ENCODE measurements at places on chromosomes 6 and 20.

DNA sequence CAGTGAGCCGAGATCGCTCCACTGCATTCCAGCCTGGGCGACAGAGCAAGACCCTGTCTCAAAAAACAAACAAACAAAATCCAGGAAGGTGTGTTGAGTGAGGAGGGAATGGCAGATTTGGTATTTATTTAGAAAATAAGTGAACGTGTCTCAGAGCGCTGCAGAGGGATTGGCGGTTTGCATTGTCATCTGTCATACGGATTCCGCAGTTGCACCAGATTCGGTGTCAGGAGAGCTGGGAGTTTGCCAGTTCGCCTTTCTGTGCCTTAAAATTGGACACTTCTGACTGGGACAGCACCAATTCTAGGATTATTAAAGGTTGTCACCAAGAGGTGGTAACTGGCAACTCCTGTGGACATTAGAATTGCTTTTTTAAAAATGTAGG lies 912 bp downstream of the SNRNP48 start:
- no peak for DNase-seq

DNA sequence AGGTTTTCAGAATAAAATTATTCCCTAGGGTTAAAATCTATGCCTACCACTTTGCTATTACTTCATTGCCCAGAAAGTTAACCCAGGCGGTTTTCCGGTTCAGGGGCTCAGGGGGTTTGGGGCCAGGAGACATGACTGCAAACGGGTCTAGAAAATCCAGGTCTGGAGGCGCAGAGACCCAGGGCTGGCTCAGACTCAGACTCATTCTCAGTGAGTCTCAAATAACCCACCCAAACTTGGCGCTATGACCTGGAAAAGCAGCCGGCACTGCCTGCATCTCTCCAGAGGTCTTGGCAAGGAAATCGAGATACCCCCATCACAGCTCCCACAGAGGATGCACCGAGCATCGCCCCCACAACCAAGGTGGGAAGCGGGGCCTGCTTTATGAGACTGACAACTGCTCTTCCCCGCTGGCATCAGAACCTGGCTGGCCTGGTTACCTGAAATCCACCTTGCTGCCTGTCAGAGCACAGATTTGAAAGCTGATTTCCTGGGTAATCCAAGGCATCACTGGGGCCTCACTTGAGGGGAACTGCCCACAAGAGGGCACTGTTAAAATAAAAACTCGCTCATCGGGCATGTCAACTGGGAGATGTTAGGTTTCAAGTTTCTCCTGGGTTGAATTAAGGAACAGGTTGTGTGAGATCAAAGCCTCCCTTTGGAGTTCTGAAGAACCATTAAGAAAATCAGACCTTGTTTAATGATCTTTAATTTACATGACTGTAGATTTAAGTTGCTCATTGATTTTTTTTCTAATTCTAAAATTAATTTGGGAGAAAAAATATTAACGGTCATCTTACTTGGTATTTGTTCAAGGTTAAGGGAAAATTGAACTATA lies 55.1 kb downstream of the KIF16B start:
- no peak for DNase-seq

DNA sequence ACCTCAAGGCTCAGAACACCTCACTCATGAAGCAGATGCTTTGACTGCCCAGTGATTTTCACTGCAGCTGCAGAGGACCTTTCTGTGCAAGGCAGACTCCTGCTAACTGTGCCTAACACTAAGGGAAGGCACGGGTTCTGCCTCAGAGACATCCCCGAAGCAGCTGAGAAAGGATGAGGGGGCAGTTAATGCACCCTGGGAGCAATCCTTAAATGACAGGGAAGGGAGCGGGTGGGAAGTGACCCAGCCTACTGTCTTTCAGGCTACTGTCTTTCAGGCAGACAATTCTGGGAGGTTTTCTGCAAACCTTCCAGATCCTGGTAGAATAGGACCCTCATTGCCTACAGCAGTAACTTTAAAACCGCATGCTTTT lies 55.3 kb downstream of the NDUFAF5 start:
- no peak for DNase-seq

- DNase-seq, result no peak
These were observed 114.1 kb upstream of the GPR6 start for GRCh38 chr6:109864050-109864449.

DNA sequence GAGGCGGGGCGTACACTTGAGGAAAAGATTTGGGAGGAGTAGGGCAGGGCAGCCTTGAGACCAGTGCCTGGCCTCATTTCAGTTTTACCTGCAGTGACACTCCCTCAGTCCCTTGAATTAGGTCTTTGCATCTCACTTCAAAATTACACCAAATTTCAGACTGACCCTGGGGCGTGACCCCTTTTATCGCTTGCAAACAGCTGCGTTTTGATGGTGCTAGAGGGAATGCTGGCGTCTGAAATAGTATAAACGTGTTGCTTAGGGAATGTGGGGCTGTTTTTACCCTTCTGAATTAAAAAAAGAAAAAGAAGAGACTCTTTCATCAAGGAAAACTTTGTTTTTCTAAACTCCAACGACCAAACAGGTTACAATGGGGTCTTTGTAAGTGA lies 21.0 kb downstream of the COL9A1 start:
- DNase-seq, result no peak

Data from activated effector memory CD4-positive, alpha-beta T cell treated with Interleukin-2 at 50 U/mL for 16 hours (primary cell).